ENCODE measurements at places on chromosomes 12 and 14.

DNA sequence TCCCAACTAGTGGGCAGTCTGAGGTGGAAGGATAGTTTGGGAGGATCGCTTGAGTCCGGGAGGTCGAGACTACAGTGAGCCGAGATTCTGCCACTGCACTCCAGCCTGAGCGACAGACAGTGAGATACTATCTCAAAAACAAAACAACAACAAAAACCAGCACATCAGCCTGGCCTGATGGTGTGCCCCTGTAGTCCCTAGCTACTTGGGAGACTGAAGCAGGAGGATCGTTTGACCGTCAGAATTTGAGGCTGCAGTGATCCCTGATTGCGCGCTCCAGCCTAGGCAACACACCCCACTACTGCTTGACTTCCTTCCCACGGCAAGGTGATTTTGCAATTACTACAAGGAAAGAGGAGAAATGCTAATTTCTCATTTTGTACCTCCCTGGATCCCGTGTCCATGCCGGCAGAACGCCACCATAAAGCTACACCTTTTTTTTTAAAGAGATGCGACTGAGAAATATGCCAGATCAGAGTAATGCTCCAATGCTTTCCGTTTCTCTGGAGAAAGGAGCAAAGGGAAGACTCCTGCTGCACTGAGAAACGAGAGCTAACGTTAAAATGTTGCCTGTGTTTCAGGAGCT lies 672 bp upstream of the SCFD1 start:
- DNase-seq = no peak

DNA sequence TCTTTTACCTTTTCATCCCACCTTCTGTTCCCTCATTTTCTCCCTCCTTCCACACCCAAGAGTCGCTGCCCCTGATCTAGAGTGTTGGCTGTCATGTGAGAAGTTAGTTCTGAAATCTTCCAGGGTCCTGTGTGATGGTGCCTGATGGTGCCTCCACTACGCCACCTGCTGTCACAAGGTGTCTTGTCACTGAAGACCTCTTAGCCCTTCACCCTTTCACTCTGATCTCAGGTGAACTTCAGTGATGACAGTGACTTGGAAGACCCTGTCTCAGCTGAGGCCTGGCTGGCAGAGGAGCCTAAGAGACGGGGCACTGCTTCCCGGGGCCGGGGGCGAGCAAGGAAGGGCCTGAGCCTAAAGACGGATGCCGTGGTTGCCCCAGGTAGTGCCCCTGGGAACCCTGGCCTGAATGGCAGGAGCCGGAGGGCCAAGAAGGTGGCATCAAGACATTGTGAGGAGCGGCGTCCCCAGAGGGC lies 7.6 kb upstream of the PFDN5 start:
- DNase-seq = no peak

DNA sequence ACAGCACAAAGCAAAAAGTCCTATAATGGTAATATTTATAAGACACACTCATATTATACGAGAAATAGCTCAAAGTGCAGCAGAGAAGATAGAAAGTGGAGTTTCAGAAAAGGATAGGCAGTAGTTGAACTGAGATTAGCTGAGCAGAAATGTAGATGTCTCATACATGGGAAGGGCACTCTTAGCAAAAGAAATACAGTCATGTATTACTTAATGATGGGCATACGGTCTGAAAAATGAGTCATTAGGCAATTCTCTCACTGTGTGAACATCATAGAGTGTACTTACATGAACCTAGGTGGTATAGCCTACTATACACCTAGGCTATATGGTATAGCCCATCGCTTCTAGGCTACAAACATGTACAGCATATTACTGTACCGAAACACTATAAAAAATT lies 671.3 kb downstream of the RPS29 start:
- no peak for DNase-seq

- DNase-seq = no peak
These were observed 236.7 kb downstream of the ANO2 start for GRCh38 chr12:5708371-5708770.

- DNase-seq = no peak
These were observed 2.1 kb upstream of the MAGOHB start for GRCh38 chr12:10615532-10615931.

DNA sequence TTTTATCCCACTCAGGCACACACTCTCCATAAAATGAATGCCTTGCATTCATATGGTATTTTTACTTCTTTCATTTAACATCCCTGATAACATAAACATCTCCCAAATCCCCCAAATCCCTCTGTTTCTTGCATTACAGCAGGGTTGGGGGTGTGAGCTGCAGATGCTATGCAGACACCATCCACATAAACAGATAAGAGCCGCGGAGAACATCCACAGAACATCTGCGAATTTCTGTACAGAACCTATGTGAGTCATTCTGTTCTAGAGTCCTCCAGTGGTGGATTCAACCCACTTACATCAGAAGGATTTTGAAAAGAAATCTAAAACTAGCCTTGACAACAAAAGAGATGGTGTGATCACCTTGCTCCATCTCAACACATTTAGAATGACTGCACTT lies 20.3 kb downstream of the FBLN5 start:
- DNase-seq = no peak

GRCh38 chr12:51721282-51721940 lies 127.1 kb downstream of the FIGNL2 start:
- DNase-seq = no peak

- no peak for DNase-seq
These were observed 811.7 kb downstream of the C12orf50 start for GRCh38 chr12:87217491-87217890.

GRCh38 chr14:36301159-36301558 lies 19.3 kb downstream of the MBIP start:
- no peak for DNase-seq

GRCh38 chr14:77906446-77906845 lies 106.5 kb downstream of the ADCK1 start:
- no peak for DNase-seq

DNA sequence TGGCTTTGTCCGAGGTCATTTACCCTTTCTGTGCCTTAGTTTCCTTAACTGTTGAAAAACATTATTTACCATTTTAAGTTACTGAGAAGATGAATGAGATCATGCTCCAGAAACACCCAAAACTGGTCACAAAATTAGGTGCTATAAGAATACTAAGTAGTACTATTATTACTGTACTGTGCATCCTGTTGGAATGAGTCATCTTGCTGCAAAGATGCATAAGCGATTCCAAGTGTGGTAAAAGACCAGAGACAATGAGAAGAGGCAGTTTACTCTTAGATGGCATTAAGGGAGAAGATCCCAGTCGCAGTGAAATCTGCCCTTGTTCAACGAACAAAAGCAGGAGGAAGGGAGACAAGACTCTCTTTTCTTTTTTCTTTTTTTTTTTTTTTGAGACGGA lies 4.2 kb upstream of the PLEKHA5 start:
- DNase-seq = no peak

DNA sequence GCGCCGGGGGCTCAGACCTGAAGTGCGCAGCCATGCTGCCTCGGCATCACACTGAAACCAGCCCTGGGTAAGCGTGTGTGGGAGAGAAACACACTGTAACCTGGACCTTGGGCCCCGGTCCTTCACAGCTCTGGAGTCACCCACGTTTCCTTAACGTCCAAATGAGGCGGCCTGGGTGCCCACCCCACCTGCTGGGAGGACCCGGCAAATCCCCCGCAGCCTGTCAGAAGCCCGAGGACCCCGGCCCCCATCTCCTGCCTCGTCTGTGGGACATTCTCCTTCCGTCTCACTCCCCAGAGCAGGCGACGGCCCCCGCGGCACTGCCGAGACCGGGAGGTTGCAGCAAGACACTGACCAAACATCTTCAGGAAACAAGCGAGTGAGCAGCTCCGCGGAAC lies 66.5 kb upstream of the GALNT9 start:
- no peak for DNase-seq

DNA sequence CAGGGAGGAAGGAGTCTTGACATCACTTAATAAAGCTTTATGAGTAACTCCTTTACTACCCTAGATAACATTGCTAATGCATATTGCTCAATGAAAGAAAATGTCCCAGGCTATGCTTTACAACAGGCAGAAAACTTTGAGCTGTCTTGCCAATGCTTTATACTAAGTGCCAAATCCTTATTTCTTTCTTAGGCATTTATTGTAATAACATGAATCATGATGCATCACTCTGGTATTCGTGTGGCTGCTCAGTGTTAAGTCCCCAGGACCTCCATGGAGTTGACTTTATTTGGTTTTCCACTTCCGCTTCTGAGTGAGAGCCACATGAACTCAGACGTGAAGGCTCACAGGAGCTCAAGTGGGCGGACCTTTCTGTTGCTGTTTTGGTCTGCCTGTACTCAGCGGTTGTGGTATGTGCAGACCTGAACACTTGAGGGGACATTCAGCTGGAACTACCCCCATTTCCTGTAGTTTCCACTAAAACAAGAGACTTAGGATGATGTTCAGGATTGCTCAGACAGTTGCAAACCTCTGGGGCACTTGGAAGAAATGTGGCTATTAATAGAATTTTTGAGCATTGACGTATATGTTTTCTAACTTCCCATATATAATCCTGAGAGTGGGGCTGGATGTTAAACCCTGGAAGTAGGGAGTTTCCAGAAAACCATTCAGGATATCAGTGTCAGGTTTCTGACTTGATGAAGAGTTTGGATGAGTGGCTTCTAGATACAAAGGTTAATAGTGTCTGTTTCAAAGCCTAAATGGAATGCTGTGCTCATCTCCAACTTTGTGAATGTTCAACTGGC lies 258.6 kb downstream of the MSRB3 start:
- peak; percentile 92 for DNase-seq

GRCh38 chr14:67529947-67530935 lies 2.8 kb upstream of the PLEKHH1 start:
- DNase-seq = no peak

DNA sequence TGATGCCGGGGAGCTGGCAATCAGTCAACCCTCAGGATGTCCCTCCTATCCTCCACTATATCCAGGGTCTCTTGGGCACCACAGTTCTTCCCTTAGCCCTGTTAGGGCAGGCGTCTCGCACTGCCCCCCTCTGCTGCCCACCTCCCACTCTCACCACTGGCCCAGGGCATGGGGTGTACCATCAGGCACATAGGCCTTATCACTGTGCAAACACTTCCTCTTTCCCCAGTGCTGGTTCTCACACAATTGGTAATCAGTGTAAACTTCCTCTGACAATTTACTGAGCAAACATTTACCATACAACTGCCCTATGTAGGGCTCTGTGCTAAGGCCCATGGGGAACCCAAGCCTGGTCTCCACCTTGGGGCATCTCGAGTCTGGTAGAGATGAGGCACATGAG lies 20.1 kb upstream of the TMED10 start:
- no peak for DNase-seq

DNA sequence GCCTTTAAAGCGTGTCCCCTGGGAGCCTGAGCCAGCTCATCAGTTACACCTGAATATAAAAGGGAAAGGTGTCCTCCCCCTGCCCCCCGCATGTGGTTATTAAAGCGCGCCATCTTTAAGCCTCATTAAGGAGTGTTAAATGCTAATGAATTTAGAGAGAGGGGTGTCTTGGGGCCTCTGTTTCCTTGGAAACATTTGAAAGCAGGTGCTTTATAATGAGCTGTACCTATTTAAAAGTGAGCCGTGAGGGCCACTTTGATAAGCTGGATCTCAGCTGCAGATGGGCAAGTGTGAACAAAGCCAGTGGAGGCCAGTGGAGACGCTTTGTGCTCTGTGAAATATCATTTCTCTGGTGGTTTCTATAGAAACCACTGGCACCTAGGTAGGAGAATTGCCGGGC lies 84.0 kb downstream of the BEGAIN start:
- no peak for DNase-seq

DNA sequence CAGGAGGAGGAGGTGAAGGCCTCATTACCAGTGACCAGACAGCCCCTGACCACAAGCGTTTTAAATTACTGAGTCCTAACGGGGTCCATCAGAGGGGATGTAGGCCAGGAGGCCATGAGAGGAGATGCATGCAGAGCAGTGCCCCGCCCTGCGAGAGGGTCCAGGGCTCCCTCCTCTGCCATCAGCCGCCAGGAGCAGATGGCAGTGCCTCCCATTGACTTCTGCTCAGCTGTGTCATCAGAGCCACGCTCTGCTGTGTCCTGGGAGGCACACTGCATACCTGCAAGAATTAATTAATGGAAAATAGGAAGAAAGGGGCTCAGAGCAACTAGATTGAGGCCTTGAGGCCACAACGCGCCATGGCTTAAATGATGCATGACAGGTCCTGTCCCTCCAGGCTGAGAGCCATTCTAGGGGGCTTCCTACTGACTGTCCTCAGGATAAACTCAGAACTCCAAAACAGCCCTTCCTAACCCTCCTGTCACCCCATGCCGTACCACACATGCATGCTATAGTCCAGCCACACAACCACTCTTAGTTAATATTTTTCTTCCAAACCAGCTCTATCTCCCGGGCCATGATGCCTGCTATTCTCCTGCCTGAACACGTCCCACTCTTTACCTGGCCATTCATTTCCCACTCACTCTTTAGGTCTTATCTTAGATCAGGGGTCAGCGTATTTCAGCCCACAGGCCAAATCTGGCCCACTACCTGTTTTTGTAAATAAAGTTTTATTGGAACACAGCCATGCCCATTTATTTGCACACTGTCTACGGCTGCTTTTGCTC lies 235.8 kb downstream of the KSR2 start:
- no peak for DNase-seq

GRCh38 chr14:101845496-101845895 lies 84.0 kb downstream of the PPP2R5C start:
- no peak for DNase-seq

DNA sequence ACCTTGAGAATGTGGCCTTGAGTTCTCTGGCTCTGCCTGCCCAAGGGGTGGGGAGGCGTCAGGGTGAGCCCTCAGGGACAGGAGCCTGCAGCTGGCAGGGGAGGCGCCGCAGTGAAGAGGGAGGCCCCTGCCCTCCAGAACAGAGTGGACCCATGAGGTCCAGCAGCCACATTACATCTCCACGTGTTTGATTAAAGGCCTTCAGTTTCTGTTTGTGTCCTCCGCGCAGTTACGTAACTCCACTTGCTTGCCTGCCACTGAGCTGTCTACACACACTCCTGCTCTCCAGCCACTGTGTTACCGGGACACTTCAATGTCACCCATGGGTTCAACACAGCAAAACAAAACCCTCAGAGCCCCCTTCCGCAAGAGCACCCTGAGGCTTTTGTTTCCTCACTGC lies 70.4 kb downstream of the CHGA start:
- DNase-seq = no peak

- DNase-seq = no peak
These were observed 1.4 kb downstream of the IFFO1 start for GRCh38 chr12:6554168-6555017.

DNA sequence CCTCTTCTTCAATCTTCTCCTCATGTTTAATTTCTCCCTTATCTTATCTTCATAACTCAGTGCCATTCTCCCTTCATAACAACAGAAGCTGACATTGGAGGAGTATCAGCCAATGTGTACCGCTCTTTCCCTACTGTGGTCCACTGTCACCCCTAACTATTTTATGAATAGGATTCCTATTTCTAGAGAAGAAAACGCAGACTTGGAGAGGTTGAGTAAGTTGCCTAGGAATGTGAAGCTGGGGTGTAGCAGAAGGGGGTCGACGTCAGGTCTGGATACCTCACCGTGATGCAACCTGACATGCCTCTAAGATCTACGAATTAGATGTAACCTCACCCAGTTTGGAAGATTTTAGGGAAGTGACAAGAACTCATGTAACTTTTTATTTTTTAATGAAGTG lies 17.1 kb downstream of the LMO3 start:
- no peak for DNase-seq

- no peak for DNase-seq
These were observed 27.2 kb downstream of the JDP2 start for GRCh38 chr14:75454963-75455546.

- no peak for DNase-seq
These were observed 10.8 kb downstream of the PACS2 start for GRCh38 chr14:105325303-105325702.
